ENCODE measurements at places on chromosomes 2 and 18.

- DNase-seq = no peak
These were observed 104.6 kb upstream of the RMDN2 start for GRCh38 chr2:37820471-37820986.

DNA sequence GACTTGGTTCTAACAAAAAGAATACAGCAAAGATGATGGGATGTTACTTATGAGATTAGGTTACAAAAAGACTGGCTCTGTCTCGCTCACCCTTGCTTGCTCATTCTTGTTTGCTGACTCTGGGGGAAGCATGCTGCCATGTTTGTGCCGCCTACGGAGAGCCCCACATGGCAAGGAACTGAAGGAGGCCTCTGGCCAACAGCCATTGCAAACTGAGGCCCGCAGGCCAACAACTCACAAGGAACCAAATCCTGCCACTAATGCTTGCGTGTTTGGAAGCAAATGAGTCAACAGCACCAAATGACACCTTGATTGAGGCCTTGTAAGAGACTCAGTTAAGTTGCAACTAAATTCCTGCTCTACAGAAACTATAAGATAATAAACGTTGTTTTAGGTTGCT lies 297.6 kb upstream of the STON1 start:
- DNase-seq = no peak

DNA sequence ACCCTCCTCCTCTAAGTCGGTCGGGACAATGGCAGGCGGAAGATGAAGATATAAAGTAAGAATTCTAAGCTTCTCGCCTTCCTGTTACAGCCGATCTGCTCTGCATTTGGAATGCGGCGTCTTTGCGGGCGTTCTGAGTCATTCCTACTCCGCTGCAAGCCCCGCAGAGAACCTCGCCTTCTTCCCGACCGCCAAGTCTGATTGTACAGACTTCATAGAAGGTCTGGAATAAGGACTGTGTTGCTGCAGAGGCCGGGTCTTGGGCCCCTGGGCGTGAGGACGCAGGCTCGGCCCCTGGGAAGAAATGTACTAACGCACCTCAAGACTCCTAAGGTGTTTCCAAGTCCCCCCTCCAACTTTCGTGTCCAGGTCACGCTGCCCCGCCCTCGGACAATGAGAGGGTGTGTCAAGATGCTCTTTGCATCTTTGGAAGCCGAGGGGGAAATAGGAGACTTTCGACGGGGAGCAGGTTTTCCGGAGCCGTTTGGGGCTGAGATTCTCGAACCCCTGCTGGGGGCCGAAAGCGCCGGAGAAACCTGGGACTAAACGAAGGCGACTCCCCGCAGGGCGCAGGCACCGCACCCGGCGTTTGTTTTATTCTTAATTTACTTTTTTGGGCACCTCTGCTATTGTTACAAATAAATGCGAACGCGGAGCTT lies 12.7 kb upstream of the PAX3 start:
- DNase-seq = no peak

- peak; percentile 18 for DNase-seq
These were observed 201.8 kb downstream of the ZFP36L2 start for GRCh38 chr2:43024515-43025011.

- DNase-seq = no peak
These were observed 110.5 kb upstream of the LYPD6 start for GRCh38 chr2:149219856-149220255.

DNA sequence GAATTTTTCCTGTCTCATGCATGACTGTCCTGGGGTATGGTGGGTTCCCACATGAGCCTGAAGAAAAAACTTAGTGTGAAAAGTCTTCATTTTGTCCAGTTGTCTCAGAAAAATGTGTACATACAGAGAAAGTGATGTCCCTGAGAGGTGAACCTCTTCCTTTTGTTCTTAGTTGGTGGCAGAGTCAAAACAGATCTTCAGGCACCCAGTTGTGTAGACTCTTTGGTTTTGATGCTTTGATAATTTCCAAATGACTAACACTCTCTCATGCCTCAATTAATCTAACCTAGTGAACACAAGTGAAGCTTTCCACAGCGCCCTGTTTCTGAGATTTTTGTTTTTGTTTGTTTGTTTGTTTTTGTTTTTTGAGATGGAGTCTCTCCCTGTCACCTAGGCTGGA lies 273.5 kb downstream of the PIK3C3 start:
- no peak for DNase-seq

DNA sequence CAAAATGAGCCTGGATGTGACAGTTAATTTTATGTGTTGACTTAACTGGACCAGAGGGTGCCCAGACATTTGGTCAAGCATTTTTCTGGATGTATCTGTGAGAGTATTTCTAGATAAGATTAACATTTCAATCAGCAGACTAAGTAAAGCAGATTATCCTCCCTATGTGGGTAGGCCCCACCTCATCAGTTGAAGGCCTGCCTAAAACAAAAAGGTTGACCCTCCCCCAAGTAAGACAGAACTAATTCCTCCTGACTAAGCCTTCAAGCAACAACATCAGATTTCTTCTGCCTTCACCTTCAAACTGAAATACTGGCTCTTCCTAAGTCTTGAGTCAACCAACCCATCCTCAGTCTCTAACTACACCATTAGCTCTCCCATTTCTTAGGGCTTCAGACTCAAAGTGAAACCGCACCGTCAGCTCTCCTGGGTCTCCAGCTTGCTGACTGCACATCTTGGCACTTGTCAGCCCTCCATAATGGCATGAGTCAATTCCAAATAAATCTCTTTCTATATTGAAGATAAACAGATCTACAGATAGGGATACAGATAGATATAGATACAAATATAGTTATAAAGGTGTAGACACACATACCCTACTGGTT lies 47.9 kb downstream of the MEMO1 start:
- no peak for DNase-seq

All from T-helper 9 cell (primary cell).